ENCODE measurements at places on chromosomes 12 and 14.

GRCh38 chr14:32734261-32734660 lies 204.4 kb upstream of the NPAS3 start:
- no peak for DNase-seq

- DNase-seq, result no peak
Measured at GRCh38 chr14:75609116-75609515, 30.7 kb downstream of the FLVCR2 start.

DNA sequence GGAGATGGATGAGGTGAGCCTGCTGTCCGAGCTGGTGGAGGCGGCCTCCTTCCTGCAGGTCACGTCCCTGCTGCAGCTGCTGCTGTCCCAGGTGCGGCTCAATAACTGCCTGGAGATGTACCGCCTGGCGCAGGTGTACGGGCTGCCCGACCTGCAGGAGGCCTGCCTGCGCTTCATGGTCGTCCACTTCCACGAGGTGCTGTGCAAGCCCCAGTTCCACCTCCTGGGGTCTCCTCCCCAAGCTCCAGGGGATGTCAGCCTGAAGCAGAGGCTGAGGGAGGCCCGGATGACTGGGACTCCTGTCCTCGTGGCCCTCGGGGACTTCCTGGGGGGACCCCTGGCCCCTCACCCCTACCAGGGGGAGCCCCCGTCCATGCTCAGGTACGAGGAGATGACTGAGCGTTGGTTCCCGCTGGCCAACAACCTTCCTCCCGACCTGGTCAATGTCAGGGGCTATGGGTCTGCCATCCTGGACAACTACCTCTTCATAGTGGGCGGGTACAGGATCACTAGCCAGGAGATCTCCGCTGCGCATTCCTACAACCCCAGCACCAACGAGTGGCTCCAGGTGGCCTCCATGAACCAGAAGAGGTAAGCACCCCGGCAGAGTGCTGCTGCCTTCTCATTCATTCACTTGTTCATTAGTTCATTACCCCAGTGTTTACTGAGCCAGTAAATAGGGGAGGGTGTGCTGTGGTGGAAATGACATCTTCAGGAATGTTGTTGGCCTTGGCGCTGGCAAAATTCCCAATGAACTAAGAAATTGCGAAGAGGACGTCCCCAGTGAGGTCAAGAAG lies 774 bp upstream of the MANSC4 start:
- no peak for DNase-seq

GRCh38 chr12:110640275-110641025 lies 26.5 kb downstream of the TCTN1 start:
- no peak for DNase-seq

DNA sequence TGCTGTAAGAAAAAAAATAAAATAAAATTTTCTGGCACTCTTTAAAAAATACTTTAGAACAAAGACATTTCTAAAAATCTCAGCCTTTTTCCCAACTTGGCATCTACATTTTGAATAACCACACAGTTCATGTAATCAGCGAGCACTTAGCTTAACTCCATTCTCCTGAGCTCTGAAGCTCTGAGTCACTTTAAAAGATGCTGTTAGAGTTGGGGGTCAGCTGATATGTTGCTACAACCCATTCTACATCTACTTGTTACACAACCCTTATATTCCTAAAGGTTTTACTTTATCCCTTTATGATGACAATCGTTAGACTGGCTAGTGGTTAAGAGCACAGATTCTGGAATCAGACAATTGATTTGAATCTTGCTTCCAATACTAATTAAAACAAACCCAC lies 48.3 kb downstream of the SLC41A2 start:
- DNase-seq, result no peak

DNA sequence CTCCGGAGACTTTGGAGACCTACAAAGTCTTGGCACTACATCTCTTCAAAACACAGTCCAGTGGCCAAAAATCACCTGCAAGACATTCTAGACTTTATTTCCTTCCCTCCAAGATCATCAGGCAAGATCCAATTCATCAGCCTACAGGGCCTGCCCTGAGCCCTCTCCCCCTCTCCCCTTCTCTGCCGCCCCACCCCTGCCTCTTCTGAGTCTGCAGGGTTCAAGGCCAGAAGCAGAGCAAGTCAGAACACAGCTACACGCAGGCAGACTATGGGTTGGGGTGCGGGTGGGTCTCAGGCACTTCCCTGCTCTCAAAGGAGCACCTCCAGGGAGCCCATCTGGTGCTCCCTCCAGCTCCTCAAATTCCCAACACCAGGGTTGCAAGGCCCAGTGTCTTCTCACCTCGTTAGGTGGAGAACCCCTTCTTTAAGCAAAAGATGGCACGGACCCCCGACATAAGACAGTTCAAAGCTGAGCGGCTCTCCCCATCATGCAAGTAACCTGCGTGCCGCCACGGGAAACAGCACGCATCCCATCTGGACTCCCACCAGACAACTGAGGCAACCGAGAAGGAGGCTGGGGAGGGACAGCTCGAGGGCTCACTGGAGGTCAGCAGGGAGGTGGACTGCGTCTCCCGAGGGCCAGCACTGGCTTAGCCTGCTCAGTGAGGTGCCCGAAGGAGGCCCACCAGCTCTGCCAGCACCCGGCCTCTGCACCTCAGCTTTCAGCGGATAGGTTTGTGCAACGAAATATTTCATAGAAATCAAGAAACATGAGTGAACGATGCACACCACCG lies 5.6 kb upstream of the INF2 start:
- DNase-seq, result no peak

- no peak for DNase-seq
Measured at GRCh38 chr14:91313852-91314251, 69.3 kb upstream of the GPR68 start.

- peak; percentile 71 for DNase-seq
Measured at GRCh38 chr12:25276199-25276937, 25.6 kb upstream of the KRAS start.

GRCh38 chr14:23561259-23561658 lies 5.2 kb downstream of the THTPA start:
- DNase-seq, result no peak

DNA sequence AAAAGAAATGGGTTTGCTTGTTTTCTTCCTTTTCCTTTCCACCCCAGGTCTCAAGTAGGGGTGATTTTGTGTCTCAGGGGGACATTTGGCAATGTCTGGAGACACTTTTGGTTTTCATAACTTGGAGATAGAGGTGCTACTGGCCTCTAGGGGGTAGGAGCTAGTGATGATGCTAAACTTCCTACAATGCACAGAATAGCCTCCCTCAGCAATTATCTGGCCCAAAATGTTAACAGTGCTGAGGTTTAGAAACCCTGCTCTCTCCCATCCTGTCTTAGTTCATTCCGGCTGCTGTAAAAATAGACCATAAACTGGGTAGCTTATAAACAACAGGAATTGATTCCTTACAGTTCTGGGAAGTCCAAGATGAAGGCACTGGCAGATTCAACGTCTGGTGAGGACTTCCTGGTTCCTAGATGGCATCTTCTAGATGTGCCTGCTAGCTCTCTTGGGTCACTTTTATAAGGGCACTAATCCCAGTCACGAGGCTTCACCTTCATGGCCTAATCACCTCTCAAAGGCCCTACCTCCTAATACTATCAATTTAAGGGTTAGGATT lies 7.4 kb upstream of the GAS2L3 start:
- no peak for DNase-seq

GRCh38 chr12:131642101-131642540 lies 68.8 kb upstream of the SFSWAP start:
- DNase-seq, result no peak

DNA sequence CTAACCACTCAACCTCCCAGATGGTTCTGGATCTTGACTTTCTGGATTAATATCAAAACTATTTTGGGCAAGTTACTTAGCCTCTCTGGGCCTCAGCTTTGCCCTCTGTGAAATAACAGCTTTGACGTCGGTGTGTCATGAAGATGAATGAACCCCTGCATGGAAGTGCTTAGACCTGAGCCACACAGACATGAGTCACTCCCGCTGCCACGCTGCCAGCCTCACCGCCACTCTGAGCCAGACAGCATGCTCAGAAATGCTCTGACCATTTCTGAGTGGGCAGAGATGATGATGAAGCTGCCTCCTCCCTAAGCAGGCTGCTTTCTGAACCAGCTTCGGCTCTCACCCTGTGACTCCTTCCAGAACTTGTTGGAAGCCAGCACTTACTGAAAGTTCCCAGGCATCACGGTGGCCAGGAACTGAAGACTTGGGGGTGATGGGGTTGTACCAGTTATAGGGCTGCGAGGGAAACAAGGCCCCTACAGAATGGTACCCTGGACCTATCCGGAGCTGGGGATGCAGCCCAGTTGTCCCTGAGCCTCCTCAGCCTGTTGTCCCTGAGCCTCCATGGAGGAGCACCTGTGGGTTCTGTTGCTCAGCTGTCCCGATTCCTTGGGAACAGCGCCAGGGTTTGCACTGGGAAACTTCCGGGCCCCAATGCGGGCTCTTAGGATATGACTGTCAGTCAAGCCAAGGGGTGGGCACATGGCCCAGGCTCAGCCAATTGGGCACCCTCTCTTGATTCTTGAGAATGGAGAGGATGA lies 2.0 kb upstream of the CCDC197 start:
- no peak for DNase-seq

DNA sequence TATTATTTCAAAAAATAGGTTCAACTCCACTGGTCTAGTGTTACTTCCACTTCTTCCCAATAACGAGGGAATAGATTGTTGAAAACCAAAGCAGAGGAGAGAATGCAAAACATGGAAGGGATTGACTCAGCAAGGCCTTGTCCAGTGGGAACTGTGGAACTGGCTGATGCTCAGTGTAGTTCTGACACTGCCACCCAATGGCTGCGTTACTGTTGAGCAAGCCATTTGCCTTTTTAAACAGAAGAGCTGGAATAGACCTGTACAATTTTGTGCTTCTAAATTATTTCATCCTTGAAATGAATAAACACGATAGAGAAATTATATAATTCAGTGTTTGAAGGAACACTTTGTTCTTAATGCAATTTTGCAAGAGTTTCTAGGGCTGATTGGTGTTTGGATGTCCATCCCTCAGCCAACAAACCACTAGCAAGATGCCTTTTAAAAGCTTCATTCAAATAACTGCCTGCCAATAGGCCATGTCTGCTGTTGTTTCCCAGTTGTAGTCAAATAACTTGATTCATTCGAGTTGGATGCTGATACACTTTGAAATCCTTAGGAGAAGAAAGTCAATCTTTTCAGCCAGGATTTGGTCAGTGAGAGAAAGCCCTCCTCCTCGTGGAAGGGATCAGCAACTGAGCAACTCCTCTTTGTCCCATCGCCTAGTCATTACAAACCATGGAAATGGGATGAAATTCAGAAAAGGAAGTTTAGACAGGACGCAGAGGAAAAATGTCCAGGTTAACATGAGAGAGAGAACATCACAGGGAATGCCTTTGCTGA lies 7.3 kb upstream of the MGP start:
- DNase-seq, result no peak

GRCh38 chr14:61257469-61258057 lies 23.6 kb downstream of the TMEM30B start:
- no peak for DNase-seq

GRCh38 chr14:77707355-77707723 lies 484 bp downstream of the ALKBH1 start:
- no peak for DNase-seq

DNA sequence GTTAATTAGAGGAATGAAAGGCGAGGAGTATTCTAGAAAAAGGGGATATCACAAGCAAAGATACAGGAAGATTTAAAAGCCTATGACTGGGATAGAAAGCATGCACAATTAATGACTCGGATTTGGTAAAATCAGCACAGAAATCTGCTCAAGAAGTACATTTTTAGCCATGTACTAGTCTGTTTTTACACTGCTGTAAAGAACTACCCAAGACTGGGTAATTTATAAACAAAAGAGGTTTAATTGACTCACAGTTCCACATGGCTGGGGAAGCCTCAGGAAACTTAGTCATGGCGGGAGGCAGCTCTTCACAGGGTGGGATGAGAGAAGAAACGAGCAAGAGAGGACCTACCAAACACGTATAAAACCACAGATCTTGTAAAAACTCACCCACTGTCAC lies 716.3 kb upstream of the MDGA2 start:
- no peak for DNase-seq

- DNase-seq, result no peak
Measured at GRCh38 chr12:49061157-49061650, 610 bp upstream of the KMT2D start.

GRCh38 chr14:69673578-69674305 lies 62.3 kb downstream of the SUSD6 start:
- DNase-seq, result no peak

DNA sequence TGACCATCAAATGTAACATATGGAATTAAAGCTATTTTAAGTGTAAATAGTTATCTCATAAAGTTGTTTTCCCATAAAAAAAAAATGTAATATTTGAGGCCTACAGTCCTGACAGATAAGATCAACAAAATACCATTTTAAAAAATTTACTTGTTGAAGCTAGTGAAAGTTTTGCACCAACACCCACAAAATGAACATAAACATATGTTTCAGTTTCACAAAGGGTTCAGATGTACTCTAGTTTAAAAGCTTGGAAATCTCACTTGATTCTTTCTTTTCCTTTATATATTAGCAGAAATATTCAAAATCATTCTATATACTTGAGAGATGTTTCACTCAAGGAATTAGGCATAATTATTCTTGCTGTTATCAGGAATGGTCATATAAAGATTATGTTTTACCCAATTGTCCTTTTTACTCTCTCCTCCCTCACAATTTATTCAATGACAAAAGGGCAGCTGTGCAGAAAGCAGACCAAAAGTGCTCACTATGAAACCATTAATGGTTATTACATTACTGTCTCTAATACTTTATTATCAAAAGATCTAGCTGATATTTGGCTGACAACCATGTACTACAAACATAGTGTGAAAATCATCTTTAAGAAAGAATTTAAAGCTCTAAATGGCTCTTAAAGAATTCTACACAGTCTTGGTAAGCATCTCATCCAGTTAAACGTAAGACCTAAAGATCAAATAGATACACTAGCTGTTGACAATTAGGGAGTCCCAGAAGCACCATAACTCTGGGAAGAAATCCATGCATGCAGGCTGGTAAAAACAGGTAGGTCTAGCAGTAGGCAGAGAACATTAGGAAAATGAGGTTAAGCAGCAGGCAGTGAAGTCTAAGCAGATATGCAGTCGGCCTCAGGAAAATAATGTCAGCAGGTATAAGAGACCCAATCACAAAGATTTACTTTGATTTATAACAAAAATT lies 28.8 kb downstream of the KIF21A start:
- no peak for DNase-seq

DNA sequence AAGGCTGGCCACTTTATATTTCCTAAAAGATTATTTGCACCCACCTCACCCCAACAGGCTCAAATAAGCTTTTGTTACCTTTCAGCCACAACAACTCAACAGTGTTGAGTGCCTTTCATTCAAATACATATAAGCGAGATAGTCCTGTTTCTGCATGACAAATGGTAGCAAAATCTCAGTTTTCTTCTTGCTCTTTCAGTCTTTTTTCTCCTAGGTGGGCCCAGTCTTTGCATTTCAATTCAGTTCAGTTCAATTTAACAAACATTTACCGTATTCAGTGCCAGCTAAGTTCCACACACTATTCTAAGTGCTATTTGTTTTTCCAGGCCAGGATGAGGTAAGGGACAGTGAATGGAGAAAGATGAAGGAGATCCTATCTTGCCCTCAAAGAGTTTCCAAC lies 25.9 kb upstream of the BMP4 start:
- DNase-seq, result no peak

GRCh38 chr12:24480766-24481449 lies 468.0 kb downstream of the BCAT1 start:
- no peak for DNase-seq

GRCh38 chr14:42214981-42215491 lies 608.4 kb downstream of the LRFN5 start:
- DNase-seq, result no peak
